GM04504 (cell line): ENCODE measurements at places on chromosomes 5 and 9.
A peak's percentile ranks its signal among the peaks of the same experiment; 100 is the strongest.

DNA sequence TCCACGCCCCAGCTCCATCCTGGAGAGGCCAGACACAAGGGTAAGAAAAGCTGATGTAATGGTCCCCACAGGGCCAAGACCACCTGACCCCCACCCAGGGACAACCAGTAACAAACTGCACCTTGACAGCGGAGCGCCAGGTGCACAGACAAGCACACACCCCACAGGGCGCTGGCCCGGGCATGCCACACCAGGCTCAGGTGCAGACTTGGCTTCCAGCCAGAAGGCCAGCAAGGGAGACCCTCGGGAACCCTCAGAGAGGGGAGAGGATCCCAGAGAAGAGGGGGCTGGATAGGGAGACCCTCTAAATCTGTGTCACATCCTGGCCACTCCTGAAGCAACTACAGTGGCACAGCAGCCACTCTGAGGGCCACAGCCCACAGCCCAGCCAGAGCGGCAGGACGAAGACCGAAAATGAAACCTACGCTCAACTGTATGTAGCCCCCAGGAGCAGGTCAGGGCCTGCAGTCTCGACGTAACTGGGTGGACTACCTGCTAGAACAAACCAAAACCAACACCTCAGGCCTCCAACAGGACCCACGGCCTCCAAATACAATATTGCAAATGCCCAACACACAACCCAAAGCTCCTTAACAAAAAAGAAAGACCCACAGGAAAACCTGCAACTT, 18.5 kb downstream of the CAMSAP1 start:
- no peak for DNase-seq

DNA sequence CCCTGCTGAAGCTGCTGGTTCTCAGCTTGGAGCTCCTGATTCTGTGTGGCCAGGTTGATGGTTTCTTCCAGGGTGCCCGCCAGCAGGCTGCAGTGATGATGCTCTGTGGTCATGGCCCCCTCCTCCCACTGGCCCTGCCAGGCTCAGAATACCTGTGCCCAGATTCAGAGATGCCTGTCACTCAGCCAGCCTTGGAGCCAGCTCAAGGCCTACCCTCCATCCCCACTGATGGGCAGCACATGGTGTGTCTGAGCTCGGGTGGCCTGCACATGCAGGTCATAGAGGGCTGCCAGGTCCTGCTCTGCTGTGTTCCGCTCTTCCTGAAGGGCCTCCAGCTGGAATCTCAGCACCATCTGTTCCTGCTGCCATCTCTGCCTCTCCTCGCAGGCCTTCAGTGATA, 5.4 kb downstream of the SLC35A4 start:
- DNase-seq: no peak

GRCh38 chr9:135156525-135157510, 69.3 kb downstream of the OLFM1 start:
- DNase-seq: no peak

- no peak for DNase-seq
These were observed 95.7 kb upstream of the BASP1 start for GRCh38 chr5:17121776-17122175.

GRCh38 chr5:169307646-169308045, 6.7 kb upstream of the SLIT3 start:
- DNase-seq: no peak

DNA sequence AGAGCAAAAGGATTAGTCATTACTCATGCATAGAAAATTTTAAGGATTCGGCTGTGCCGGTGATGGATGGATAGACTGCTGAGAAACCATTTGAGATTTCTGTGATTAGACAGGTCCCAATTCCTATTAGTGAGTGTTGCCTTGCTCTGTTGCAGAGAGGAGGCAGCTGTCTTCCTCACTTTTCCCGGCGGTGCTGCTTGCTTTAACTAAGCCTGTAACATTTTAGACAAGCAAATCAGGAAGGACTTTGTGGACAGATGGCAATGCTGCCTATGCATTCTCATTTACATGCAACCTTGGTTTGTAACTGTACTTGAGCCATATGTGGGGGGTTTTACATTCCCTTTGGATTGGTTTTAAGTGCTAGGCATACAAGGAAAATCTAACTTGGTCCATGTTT, 1176.3 kb downstream of the CDH18 start:
- no peak for DNase-seq

GRCh38 chr5:133703935-133704334, 91.6 kb upstream of the FSTL4 start:
- DNase-seq: no peak

GRCh38 chr9:125586172-125586511, 120.9 kb downstream of the MAPKAP1 start:
- no peak for DNase-seq

DNA sequence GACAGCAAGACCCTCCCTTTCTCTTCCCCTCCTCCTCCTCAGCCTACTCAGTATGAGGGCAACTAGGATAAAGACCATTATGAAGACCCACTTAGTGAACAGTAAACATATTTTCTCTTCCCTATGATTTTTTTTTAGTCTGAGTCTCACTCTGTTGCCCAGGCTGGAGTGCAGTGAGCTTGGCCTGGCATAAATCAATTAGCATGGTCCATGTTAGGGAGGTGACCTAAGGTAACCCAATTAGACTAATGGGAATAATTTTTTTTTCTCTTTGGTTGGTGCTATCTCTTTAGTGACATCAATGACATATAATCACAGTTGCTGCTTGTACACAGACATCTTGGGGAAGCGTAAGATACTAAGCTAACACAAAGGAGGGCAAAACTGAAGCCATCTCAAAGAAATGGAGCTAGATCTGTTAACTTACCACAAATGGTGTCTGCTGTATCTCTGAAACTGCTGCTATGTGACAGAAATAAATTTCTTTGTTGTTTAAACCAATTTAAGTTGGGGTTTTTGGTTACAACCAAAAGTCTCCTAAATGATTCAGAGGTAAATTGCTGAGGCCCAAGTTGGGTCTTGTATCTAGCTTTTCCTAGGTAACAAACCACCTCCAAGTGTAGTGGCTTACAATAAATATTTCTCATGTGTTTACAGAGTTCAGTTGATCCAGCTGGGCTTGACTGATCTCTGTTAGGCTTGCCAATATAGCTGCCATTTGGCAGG, 13.3 kb downstream of the PKD2L2 start:
- DNase-seq: no peak

DNA sequence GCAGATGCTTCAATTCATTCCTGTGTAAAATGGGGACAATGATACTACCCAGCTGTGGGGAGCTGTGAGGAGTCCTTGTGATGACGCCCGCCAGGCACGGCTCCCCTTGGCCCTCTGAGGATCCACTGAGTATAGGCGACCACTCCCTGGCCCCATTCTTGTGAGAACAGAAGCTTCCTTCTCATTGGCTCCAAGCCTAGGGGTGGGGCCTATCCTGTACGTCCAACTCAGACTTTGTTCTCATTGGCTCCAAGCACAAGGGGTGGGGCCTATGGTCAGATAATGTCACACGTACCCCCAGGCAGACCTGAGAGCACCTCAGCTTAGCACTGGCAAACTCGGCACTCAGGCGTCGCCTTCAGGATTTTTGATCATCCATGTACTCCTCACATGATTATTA, 232.9 kb upstream of the MVB12B start:
- no peak for DNase-seq

GRCh38 chr9:1946526-1947283, 68.4 kb upstream of the SMARCA2 start:
- DNase-seq: no peak

GRCh38 chr9:122336866-122337555, 33.8 kb upstream of the PTGS1 start:
- DNase-seq: no peak

DNA sequence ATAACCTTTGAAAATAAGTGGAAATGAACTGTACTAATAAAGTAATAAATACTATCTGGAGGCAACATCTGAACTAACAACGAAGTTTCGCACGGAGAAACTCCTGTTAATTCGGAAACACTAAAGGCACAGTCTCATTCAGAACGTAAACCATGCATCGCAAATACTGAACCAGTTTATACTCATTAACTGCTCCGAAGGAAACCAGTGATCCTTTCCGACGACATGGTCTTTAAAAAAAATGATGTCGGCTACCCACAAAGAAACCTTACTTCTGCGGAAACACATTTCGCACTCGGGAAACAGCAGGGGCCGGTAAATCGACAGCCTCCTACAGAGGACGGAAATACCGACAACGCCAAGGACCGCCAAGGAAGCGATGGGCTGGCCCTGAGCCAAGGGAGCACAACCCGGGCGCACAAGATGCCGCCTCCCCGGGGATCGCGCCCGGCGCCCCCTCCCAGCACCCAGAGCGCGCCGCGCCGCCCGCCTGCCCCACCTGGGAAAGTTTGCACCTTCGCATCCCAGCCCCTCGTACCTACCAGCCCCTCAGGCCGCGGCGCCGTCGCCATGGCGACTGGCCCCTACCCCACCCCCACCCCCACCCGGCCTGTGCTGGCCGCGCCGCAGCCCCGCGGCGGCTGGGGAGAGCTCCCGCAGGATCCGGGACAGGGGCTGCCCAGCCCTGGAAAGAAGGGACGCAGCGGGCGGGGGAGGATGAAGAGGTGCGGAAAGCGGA, 732 bp downstream of the PRKAA1 start:
- DNase-seq: peak; percentile 17

DNA sequence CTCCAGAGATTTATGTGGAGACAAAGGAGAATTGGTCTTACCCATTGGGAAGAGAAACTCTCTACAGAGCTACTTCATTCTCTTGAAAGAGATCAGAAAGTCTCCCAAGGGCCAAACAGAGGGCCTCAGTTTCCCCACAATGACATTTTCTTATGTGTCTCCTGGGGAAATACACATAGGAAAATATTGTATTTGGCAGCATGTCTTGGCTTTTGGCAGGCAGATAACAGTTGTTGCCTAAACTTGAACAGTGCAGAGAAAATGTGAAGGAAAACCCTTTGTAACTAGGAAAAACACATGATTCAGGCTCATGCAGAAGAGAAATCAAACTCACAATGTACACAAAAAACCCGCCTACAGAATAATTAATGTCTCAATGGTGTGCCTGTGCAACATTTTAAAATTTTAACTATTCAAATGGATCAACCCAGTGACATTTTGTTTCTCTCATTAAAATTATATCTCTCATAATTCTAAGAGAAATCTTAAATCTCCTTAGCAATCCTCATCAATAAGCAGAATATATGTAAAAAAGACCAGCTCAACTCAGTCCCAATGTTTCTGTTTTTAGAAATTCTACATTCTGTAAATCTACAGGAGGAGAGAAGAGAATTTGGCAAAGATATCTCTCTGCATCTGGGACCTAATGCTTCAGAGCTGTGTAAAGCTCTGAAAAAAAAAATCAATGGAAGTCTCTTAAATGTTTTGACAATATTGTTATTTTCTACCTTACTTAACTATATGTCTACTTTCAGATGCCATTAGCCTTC, 205.1 kb downstream of the ADAMTSL1 start:
- no peak for DNase-seq

- DNase-seq: no peak
These were observed 81.7 kb upstream of the LRRTM2 start for GRCh38 chr5:138956801-138957200.

DNA sequence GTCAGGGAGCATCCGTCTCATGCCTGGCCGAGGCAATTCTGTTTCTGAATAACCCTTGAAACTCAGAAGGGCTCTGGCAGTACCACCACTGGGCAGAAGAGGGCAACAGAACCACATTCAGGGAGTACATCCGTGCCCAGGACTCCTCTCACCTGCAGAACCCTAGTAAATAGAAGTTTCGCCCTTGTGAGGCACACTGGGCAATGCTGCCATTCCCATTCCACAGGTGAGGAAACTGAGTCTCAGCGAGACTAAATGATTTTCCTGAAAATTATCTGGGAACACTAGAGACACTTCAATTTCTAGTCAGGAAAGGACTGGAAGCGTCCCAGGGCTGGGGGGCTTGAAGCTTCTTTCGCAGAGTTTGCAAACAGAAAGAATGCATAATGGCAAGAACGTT, 74.7 kb downstream of the FGF1 start:
- no peak for DNase-seq

- DNase-seq: no peak
These were observed 34.9 kb upstream of the FGF1 start for GRCh38 chr5:142720641-142721271.

GRCh38 chr5:33479311-33479710, 38.5 kb downstream of the TARS1 start:
- no peak for DNase-seq

DNA sequence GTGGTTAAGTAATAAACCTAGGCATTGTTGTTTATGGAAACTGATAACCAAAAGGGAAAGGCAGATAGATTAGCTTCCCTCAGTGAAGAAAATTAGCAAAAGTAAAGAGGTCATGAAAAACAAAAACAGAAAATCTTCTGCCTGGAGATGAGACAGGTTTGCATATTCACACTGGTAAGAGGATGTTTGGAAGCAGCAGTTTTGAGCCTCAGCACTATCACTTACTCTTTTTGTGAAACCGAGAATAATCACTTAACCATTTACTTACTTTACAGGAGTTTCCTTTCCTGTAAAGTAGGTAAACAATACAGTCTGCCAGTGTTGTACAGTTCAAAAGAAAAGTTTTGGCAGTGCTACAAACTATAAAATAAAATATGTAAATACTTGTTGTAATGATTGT, 35.5 kb upstream of the EMB start:
- DNase-seq: no peak

- peak; percentile 6 for DNase-seq
These were observed 11.7 kb upstream of the CARNMT1 start for GRCh38 chr9:75039801-75040200.

DNA sequence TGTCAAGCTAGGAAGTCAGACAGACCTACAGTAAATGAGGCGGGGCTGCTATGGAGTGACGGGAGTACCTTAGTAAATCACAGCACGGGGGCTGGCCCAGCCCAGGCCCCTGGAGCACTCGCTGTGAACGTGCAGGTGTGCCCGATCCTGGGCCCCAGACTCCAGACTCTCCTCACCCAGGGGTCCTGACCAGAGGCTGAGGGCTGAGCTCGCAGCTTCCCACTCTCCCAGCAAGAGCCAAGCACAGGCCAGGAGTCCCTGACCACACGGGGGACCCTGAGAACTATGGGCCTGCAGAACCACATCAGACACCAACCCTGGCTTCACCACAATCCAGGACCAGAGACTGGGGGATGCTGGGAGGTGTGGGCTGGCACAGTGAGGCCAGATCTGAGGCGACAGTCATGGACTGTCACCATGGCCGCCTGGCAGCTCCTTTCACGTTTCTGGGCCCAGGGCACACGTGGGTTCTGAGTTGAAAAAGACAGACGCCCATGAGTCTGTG, 73.4 kb downstream of the ADAMTS2 start:
- no peak for DNase-seq

GRCh38 chr5:17228821-17229291, 11.4 kb downstream of the BASP1 start:
- no peak for DNase-seq

DNA sequence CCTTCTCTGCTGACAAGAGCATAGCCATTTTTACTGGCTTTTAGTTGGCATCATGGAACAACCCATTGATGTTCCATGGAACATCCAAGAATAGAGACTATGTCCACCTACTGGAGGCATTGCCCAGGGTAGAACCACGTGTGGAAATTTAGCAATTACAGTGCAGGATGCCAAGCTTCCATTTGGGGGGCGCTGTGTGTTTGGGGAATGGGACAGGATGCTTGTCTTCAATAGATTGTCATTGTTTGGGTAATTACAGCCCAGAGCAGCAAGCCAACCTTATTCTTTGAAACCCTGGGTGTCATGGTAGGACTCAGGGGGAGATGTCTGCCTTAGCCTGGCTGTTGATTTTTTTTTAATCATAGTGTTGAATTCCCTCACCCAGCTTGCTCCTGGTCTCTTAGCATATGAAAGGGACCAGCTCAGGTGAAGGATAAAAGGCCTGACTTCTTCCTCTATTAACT, 171.1 kb downstream of the DOCK2 start:
- DNase-seq: no peak

GRCh38 chr9:134984372-134985265, 66.9 kb upstream of the FCN1 start:
- no peak for DNase-seq
